Activated T-cell treated with anti-CD3 and anti-CD28 coated beads, Interleukin-2, amount 50 U/mL, for 24 hours (primary cell): ENCODE measurements at places on chromosomes 5 and 9.

DNA sequence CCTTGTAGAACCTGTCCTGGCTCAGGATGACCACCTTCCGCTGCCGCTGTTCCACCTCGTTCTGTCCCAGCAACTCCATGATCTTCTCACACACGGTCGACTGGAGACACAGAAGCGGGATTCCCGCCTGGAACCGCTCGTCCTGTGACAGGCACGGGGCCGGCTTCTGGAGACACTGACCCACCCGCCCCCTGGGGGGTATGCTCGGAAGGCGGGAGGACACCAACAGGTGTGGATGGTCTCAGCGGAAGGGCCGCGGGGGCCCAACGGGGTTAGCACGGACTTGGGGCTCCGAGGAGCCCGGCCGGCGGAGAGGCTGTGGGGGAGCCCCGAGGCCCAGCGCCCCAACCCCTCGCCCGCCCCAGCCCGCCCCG is 530 bp downstream of the UCK1 start:
- peak overlapping the region; percentile 86 for H3K4me3 ChIP-seq
- peaks cover 43% of the 10 kb centered on the region for H3K36me3 ChIP-seq
- peak; percentile 45 for DNase-seq
- no peaks in the 10 kb centered on the region for H3K27me3 ChIP-seq

- H3K4me3 ChIP-seq = peak overlapping the region; percentile 93
- peak overlapping the region; percentile 99 for H3K27ac ChIP-seq
- H3K36me3 ChIP-seq = peaks cover 39% of the 10 kb centered on the region
- DNase-seq = peak; percentile 49
Measured at GRCh38 chr5:91382530-91383026, 539 bp downstream of the ARRDC3 start.

DNA sequence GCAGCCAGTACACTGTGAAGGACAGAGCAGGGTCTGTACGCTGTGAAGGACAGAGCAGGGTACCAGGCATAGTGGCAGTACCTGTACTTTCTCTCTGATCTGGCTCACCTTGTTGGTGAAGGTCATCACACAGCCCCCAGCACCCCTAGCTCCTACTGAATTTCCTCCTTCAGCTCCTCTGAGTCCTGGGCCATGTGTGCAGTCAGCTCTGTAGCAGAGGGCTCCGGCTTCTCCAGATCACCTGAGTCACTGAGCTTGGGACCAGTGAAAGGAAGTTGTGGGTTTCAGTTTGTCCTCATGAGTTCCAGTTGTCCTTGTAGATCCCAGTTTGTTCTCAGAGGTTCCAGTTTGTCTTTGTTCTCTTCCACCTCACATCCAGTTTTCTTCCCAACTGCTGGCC is 5.5 kb downstream of the NUDT2 start:
- peaks cover 51% of the 10 kb centered on the region for H3K36me3 ChIP-seq
- DNase-seq = no peak
- peaks cover 46% of the 10 kb centered on the region for H3K4me1 ChIP-seq
- H3K27me3 ChIP-seq = no peaks in the 10 kb centered on the region
- no peak overlapping the region for H3K27ac ChIP-seq
- H3K4me3 ChIP-seq = no peak overlapping the region

DNA sequence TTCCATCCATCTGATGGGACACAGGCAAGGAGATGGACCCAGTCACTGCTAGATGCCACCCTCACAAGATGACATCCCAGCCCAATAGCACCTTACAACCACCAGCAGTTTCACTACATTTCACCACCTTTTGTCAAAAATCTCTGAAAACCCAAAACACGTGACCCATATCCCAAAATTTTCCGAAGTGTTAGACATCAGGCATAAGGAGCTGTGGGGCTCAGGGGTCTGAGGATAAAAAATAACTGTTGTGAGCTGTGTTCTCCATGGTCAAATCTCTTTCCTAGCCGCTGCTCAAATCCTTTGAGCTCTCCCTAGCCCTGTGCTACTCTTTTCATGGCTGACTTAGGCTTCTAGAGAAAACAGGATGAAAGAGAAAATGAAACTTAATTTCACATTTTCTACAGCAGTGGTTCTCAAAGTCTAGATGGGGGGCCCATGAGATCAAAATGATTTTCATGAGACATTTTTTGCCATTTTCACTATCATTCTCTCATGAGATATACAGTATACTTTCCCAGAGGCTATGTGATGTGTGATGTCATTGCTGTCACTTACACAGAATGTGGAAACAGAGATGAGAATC is 40.7 kb downstream of the TIMD4 start:
- peaks cover 75% of the 10 kb centered on the region for H3K4me1 ChIP-seq
- H3K27me3 ChIP-seq = no peaks in the 10 kb centered on the region
- H3K36me3 ChIP-seq = peaks cover 26% of the 10 kb centered on the region
- DNase-seq = no peak
- H3K4me3 ChIP-seq = peak overlapping the region; percentile 65
- peak overlapping the region; percentile 95 for H3K27ac ChIP-seq

- H3K27me3 ChIP-seq = no peaks in the 10 kb centered on the region
- no peaks in the 10 kb centered on the region for H3K36me3 ChIP-seq
- no peak for DNase-seq
- no peak overlapping the region for H3K27ac ChIP-seq
- no peaks in the 10 kb centered on the region for H3K4me1 ChIP-seq
Measured at GRCh38 chr5:38286002-38286401, 27.6 kb downstream of the EGFLAM start.

GRCh38 chr9:104969116-104969515 is 41.2 kb upstream of the ABCA1 start:
- H3K27me3 ChIP-seq = peaks cover 30% of the 10 kb centered on the region
- no peak for DNase-seq
- no peak overlapping the region for H3K27ac ChIP-seq

GRCh38 chr9:97866848-97867247 is 13.8 kb downstream of the FOXE1 start:
- H3K27me3 ChIP-seq = peaks cover 45% of the 10 kb centered on the region
- no peak overlapping the region for H3K4me3 ChIP-seq
- H3K36me3 ChIP-seq = peaks cover 4% of the 10 kb centered on the region
- no peak for DNase-seq
- no peak overlapping the region for H3K27ac ChIP-seq

- no peak for DNase-seq
- H3K4me3 ChIP-seq = no peak overlapping the region
- no peaks in the 10 kb centered on the region for H3K36me3 ChIP-seq
- H3K27ac ChIP-seq = no peak overlapping the region
- peaks cover 8% of the 10 kb centered on the region for H3K27me3 ChIP-seq
Measured at GRCh38 chr5:75640826-75641225, 29.6 kb downstream of the ANKDD1B start.

DNA sequence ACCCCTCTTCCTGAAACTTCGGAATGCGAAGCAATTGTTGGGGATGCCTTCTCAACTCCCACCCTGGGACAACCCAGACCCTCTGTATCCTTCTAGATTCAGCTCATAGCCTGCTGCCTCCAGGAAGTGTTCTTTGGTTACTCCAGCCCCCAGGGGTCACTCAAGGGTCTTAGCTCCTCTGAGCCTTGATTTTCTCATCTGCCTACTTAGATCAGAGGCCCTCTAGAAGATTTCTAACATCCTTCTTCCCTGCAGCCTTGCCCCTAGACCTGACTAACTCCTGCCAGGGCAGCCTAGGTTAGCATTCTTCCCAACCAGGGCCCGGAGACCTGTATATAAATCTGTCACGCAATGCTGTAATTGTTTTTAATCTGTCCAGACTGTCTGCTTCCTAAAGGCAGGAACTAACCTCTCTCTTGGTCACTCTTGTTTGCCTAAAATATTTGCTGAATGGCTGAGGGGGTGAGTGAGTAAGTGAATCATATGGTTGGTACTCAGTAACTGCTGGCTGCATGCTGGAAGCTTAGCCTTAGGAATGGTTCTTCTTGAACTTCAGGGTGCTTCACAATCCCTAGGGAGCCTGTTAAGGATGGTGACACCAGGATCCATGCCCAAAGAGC is 8.2 kb downstream of the GALNT10 start:
- peaks cover 87% of the 10 kb centered on the region for H3K4me1 ChIP-seq
- DNase-seq = no peak
- no peaks in the 10 kb centered on the region for H3K27me3 ChIP-seq
- H3K27ac ChIP-seq = peak overlapping the region; percentile 86

DNA sequence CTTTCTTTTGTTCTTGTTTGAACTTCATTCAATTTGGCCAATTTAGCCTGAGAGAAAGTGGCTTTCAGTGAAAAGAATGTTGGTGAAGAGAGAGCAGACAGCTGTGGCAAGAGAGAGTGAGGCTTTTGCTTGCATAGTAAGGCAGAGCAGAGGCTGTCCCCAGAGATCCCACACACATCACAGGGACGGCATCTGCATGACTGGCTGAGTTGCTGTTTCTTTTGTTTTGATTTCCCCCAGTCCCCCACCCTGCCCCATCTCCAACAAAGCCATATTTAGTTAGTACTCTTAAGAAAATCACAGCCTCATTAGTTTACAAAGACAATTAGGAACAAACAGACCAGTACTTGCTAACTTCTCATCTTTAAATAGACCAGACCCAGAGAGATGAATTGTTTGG is 363.9 kb upstream of the SEMA6A start:
- no peak overlapping the region for H3K27ac ChIP-seq
- H3K4me1 ChIP-seq = no peaks in the 10 kb centered on the region
- no peak overlapping the region for H3K4me3 ChIP-seq
- no peak for DNase-seq
- no peaks in the 10 kb centered on the region for H3K27me3 ChIP-seq

DNA sequence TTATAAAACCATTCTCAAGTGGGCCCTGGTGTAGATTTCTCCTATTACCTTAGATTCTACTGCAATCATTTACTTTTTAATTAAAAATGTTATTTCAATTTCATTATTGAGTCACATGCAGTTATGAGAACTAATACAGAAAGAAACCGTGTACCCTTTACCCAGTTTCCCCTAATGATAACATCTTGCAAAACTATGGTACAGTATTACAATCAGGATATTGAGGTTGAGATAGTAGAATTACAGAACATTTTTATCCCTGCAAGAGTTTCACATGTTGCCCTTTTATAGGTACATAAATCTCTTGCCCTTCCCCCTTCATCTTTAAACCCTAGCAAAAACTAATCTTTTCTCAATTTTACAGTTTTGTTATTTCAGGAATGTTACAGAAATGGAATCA is 11.0 kb upstream of the OMD start:
- no peaks in the 10 kb centered on the region for H3K36me3 ChIP-seq
- peaks cover 3% of the 10 kb centered on the region for H3K4me1 ChIP-seq
- no peak for DNase-seq
- no peak overlapping the region for H3K27ac ChIP-seq
- no peak overlapping the region for H3K4me3 ChIP-seq

- peaks cover 21% of the 10 kb centered on the region for H3K4me1 ChIP-seq
- H3K36me3 ChIP-seq = no peaks in the 10 kb centered on the region
- H3K27ac ChIP-seq = no peak overlapping the region
Measured at GRCh38 chr5:172407241-172407691, 47.1 kb downstream of the SH3PXD2B start.

DNA sequence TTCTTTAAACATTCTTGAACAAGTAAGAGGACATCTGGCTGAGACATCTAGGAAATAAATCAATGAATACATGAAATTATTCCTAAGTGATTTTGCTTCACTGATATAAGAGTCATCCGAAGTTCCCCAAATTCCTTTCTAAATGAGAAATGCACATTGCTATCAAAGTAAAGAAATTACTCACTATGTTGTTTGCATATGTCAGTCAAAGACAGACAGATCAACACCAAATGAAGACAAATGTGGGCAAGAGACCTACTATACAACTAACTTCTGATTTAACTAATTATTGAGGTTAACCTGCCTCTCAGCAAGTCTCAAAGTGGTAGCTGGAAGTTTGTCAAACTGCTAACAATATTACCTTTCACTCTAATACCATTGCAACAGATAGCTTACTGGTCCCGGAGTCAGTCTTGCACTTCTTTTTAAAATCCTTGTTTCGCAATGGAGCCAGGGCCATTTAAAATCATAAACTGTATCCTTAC is 13.2 kb downstream of the TUT7 start:
- peaks cover 59% of the 10 kb centered on the region for H3K4me1 ChIP-seq
- H3K36me3 ChIP-seq = peaks cover 93% of the 10 kb centered on the region
- H3K4me3 ChIP-seq = no peak overlapping the region
- H3K27me3 ChIP-seq = no peaks in the 10 kb centered on the region

DNA sequence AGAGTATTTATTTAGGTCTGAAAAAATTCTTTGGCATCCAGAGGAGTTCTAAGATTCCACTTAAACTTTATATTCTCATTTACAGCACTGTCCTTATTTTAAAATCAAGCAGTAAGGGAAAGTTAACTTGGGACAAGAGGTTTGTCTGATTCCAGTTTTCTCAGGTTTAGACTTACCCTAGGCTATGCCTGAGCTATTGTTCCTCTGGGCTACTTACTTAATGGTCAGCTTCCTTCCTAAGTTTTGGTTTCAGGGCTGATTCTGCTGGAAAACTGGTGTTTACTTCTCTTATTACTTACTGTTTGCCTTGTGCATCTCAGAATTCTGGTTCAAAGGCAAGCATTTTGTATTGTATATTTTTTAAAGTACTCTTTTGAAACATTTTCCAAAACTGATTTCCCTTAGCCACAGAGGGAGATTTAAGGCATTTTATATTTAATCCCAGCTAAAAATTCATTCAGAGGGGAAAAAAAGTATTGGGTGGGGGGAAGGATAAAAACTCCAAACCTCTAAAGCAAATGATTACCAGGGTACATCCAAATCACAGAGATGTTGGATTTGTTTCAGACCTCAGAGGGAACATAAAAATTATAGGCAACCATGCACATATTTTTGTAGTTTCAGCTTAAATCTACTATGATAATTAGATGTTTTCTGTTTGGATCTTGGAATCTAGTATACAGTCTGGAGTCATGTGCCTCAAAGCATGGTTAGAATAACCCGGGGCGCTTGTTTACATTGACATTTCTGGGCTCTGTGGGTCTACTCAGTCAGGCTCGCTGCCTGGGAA is 290.0 kb downstream of the ARHGAP26 start:
- no peak overlapping the region for H3K4me3 ChIP-seq
- no peak overlapping the region for H3K27ac ChIP-seq
- H3K27me3 ChIP-seq = no peaks in the 10 kb centered on the region
- no peak for DNase-seq

DNA sequence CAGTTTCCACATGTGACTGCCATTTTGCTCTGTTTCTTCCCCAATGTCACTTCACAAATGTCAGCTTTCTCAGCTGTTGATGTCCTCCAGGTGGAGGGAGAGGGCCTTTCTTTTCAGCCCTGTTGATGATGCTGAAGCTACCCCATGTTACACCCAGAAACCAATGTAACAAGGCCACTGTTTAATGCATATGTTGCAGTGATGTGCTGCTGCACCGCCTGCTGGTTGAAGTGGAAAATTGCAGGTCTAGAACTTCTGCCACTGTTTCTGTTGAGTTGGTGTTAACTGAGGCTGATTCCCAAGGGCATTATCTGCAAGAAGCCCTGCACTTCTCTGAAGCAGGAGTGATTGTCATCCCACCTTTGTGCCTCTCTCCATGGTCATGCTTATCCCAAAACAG is 428.4 kb downstream of the KDM4C start:
- no peak overlapping the region for H3K4me3 ChIP-seq
- DNase-seq = no peak
- no peak overlapping the region for H3K27ac ChIP-seq
- peaks cover 64% of the 10 kb centered on the region for H3K36me3 ChIP-seq
- no peaks in the 10 kb centered on the region for H3K4me1 ChIP-seq

- H3K4me3 ChIP-seq = no peak overlapping the region
- H3K27ac ChIP-seq = no peak overlapping the region
- H3K36me3 ChIP-seq = no peaks in the 10 kb centered on the region
- H3K27me3 ChIP-seq = no peaks in the 10 kb centered on the region
- H3K4me1 ChIP-seq = peaks cover 2% of the 10 kb centered on the region
Measured at GRCh38 chr5:65264420-65264819, 217.3 kb downstream of the ADAMTS6 start.

- H3K36me3 ChIP-seq = no peaks in the 10 kb centered on the region
- no peak overlapping the region for H3K27ac ChIP-seq
- no peak for DNase-seq
- H3K27me3 ChIP-seq = peaks cover 7% of the 10 kb centered on the region
Measured at GRCh38 chr5:7418276-7418675, 22.3 kb downstream of the ADCY2 start.

GRCh38 chr9:78112406-78112805 is 80.8 kb upstream of the GNAQ start:
- no peaks in the 10 kb centered on the region for H3K36me3 ChIP-seq
- H3K4me1 ChIP-seq = peaks cover 31% of the 10 kb centered on the region
- no peak overlapping the region for H3K27ac ChIP-seq
- H3K4me3 ChIP-seq = no peak overlapping the region
- no peaks in the 10 kb centered on the region for H3K27me3 ChIP-seq
